ENCODE measurements at places on chromosomes 6 and 20.
A peak's percentile ranks its signal among the peaks of the same experiment; 100 is the strongest.

DNA sequence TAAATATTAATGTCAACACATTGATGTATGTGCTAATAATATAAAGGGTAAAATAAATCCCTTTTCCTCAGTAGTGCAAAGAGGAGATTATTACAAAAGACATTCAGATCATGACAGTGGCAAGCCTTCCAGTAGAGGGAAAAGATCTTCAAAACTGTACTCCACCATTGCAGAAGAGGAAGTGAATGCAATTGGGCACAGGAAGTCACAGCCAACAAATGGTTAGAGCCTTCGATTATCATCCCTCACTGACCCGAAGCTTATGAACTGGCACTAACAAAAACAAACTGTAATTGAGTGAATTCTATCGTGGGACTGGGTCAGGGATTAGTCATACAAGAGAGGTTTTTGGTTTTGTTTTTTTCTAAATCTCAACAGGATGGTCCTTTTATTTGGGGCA, 39.3 kb upstream of the SCGN start:
- DNase-seq = no peak

DNA sequence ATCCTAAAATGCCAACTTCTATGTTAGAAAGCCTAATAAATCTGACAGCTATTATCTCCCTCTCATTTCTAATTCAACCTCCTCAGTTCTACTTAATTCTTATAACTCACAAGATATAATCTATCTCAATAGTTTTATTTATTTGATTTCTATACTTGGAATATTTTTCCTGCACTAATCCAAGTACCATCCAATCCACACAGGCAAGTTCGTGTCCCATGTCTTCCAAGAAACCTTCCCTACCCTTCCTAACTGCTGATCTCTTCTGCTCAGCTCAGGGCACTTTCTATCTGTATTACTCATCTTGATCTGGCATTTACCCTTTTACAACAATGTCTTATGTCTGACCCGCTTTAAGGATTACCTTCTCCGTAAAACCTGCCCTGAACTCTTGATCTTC, 18.2 kb downstream of the NCOA5 start:
- DNase-seq = no peak

DNA sequence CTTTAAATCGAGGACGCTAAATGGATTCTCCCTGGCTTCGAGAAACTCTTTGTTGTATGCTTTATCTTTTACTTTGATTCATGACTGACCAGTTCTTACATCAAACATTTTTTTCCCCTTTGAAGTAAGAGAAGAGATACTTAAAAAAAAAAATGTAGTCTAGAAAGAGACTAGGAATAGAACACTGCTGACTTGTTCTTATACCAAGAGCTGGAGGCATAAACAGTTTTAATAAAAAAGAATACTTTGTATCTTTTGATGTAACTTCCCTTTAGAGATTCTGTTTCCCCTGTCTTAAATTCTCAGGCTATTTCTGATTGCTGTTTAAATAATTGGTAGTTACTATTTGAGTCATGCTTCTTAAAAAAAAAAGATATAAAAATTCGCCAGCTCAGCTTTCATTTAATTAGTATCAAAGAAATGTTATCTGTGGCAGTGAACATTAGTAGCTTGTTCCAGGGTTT, 4.8 kb downstream of the ASXL1 start:
- DNase-seq = no peak

DNA sequence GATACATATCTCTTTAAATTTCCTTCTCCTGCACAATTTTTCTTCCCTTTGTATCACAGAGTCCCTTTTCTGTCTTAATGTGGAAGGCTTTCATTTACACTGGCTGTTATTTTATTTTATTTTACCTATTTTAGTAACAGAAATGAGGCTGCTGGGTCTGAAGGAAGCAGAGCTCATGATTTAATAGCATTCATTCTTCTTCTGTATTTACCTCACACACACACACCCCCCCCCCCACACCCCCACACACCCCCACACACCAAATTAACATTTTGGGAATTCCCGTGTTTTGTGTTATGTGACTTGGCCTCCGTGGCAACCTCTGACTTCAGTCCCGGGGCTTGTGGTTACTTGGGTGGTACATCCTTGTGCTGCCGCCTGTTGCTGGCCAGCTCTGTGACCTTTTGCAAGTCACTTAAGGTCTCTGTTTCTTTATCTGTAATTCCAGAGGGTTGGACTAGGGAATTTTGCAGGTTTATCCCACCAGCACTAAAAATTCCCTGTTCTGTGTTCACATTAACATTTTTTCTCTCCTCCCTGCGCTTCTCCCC, 108.8 kb downstream of the TIAM2 start:
- no peak for DNase-seq

DNA sequence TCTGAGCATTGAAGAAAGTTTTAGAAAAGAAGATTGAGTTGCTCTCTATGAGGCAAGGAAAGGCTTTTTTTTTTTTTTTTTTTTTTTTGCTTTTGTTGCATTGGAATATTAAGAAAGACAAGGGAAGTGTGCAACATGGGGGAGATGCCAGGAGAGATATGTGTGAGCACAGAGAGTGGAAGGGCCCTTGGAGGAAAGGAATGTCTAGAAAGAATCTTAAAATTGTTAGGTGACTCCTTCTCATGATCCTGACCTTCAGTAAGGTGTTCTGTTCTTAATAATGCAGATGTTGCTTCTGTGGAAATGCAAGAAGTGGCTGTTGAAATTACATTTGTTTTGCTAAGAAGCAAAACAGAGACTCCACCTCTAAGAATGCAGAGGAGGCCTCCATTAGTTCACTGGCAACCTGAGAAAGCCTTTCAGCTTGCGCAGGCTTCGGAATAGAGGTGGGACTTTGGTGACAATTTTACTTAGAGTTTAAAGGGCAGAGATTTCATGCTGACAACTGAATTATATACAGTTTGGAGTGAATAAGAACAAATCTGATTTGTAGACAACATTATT, 118.0 kb upstream of the ASCC3 start:
- no peak for DNase-seq

DNA sequence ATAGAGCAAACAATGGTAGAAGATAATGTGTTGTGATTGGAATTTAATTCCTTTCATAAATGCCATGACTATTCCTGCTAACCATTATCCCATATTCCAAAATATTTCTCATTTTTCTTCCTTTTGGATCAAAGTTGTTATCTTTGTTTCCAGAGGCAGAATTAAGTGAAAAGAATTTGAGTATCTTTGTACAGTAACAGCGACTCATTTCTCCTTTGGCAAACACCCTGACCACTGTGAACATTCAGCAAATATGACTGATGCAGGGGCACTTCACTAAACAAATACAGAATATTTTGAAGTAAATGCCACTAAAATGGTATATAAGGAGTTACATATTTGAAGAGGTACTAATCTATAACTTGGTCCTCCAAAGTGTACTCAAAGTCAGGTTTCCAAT, 105.0 kb upstream of the LAMP5 start:
- no peak for DNase-seq

DNA sequence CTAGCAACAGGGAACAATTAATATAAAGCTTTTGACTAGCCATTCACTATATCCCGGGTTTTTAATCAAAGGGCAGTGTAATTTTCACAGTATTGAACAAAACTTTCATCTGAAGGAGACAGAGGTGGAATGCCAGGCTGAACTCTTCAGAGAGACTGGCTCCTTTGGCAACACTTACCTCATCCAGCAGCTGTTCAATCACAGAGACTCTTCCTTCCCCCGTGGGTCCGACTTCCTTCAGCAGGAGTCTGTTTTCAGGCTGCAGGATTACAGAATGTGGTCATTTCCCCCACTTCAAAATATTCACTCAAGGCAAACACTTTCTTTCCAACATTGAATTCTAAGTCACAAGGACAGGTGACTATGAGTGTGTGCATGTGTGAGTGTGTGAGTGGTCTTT, 76.6 kb downstream of the DZANK1 start:
- no peak for DNase-seq

- DNase-seq = no peak
Measured at GRCh38 chr6:29651413-29652197, 5.3 kb upstream of the MOG start.

DNA sequence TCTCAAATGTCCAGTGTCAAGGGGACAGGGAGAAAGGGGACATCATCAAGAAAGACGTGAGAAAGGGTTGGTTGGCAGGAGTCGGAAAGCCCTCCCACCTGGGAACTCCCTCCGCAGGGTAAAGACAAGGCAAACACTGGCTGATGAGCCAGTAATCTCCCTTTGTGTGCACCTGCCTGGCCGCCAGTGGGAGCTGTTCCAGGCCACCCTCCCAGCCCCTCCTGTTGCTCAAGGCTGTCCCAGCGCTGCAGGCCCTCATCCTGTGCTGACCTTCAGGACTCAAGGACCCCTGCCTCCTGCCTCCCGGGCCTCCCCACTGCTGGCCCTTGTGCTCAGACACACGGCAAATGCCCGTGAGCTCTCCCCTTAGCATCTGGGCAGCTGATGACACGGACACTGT, 7.4 kb downstream of the FRMD1 start:
- no peak for DNase-seq

GRCh38 chr6:121652223-121652622, 216.8 kb downstream of the GJA1 start:
- no peak for DNase-seq

GRCh38 chr6:109053336-109053735, 41.3 kb downstream of the SESN1 start:
- DNase-seq = no peak

DNA sequence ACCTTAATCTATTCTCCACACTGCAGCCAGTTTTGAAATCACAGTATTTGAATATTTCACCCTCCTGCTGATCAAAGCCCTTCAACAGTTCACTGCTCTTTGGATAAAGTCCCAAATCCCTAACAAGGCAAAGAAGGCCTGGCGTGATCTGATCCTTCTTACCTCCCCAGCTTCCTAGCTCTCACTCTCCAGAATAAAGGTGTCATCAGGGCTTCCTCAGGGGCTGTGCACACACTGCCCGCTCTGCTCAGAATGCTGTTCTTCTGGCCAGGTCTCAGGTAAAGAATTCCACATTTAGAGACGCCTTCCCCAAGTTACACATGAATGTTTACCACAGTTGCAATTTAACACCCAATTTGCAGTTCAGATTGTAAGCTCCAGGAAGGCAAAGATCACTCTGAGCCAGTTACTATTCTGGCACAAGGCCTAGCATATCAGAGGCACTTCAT, 58.9 kb upstream of the MCM9 start:
- no peak for DNase-seq

DNA sequence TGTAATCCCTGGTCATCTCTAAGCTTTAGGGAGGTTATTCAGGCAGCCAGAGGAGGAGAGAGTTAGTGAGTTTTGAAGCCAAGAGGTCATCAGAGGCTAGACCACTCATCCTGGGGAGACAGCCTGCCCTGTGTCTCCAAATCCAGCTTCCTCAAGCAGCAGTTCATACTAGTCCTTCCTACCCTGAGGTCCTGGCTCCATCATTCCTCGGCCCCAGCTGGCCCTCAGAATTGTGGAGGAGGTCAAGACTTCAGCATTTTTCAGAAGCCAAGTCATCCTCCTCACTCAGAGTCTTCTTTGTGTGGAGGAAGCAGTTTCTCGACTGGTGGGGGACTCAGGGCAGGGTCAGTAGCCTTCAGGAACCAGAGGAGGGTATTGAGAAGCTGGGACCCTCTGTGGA, 12.4 kb upstream of the KIAA1755 start:
- DNase-seq = no peak

GRCh38 chr20:37452236-37452635, 68.8 kb upstream of the NNAT start:
- no peak for DNase-seq

- DNase-seq = no peak
Measured at GRCh38 chr6:119921491-119922010, 572.0 kb upstream of the MAN1A1 start.

DNA sequence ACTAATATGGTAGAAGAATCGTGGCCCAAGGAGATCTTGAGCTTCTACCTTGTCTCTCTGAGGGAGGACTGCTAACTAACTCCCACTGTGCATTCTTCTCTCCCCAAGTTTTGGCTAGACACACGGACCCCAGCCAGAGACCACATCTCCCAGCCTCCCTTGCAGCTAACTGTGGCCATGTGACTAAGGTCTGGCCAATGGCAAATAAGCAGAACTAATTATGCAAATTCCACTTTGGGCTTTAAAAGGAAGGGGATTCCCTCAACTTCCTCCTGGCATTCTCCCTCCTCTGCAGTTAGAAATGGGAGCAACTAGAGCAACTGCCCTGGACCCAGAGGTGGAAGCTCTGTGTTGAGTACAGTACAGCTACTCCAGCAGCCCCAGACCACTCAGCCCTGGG, 15.4 kb downstream of the BPIFA2 start:
- DNase-seq = no peak

- no peak for DNase-seq
Measured at GRCh38 chr20:13526551-13526950, 112.2 kb downstream of the TASP1 start.

GRCh38 chr20:20837574-20838021, 125.2 kb upstream of the RALGAPA2 start:
- peak; percentile 7 for DNase-seq

- DNase-seq = no peak
Measured at GRCh38 chr6:48474830-48475229, 363.8 kb upstream of the PTCHD4 start.

DNA sequence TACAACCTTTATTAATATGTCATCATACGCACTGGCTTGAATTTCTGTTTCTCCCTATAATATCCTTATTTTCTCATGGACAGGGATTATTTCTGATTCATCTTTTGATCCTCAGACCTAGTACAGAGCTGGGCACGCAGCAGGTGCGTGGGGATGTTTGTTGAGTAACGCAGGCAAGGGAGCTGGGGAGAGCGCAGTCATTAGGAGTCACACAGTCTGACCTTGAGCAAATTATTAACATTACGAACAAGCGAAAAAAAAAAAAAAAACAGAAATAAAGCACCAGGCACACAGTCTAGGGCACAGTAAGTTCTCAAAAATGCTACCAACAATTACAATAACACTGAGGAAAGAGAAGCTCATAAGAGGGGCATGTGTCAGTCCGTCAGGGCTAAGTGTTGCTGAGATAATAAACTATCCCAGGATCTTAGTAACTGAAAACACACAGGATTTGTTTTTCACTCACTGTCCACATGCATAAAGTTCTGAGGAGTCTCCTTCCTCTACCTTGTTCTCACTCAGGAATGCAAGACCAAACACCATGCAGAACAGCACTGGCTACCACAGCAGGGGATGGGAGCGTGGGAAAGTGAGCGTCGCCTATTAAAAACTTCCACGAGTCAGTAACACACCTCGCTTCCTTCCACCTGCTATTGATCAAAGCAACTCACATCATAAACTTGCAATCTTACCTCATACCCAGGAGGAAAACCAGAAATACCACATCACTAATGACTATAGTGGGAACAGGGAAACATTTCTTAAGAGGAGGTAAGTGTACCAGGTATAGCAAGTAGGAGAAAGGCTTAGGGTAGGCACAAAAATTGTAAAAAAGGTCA, 56.9 kb downstream of the PDE10A start:
- DNase-seq = no peak

DNA sequence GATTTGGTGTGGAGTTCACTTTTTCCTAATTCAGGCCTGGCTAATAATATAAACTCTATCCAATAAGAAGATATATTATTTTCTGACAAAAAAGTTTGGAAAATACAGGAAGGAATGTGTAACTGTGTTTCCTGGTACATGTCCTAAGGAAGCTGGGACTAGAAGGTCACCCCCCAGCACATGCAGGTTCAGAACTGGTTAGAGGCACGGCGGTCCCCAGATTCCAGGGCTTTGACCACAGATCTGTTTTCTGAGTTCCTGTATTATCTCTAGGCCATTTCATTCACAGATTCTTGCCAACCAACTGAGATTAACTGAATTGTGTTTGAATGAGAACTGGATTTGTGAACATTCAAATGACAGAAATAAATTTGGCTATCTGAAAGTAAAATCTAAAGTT, 94.5 kb downstream of the TULP4 start:
- DNase-seq = no peak

GRCh38 chr20:37733416-37733815, 39.6 kb downstream of the CTNNBL1 start:
- DNase-seq = no peak

Measured in activated naive CD4-positive, alpha-beta T cell (primary cell).